ENCODE measurements at places on chromosomes 3 and 15.

GRCh38 chr3:126033051-126033745 lies 50.7 kb downstream of the SLC41A3 start:
- DNase-seq, result no peak

GRCh38 chr3:140552898-140553297 lies 125.0 kb upstream of the TRIM42 start:
- no peak for DNase-seq

GRCh38 chr3:98657457-98657856 lies 64.0 kb upstream of the CPOX start:
- DNase-seq, result no peak

GRCh38 chr15:66588537-66588936 lies 22.7 kb upstream of the LCTL start:
- DNase-seq, result no peak

DNA sequence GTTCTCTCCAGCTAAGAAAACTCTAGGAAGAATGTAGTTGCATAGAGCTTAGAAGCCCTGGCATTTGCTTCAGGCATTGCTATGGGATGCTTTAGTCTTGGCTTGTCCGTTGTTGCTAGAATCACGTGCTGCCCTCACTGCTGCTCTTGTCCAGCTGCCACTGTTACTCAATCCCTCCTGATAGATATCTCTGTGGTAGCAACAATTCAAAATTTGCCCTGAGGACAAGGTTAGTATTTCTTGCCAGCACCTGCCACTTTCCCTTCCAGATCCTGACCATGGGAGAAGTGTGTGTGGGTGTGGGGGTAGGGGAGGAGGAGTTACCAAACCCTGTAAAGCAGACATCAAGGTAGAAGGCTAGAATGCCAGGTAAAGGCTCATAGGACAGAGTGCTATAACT lies 113.8 kb downstream of the PPM1L start:
- no peak for DNase-seq

GRCh38 chr3:8911781-8912180 lies 51.5 kb downstream of the RAD18 start:
- DNase-seq, result no peak

GRCh38 chr3:188270423-188270972 lies 116.5 kb downstream of the LPP start:
- DNase-seq, result peak; percentile 58

DNA sequence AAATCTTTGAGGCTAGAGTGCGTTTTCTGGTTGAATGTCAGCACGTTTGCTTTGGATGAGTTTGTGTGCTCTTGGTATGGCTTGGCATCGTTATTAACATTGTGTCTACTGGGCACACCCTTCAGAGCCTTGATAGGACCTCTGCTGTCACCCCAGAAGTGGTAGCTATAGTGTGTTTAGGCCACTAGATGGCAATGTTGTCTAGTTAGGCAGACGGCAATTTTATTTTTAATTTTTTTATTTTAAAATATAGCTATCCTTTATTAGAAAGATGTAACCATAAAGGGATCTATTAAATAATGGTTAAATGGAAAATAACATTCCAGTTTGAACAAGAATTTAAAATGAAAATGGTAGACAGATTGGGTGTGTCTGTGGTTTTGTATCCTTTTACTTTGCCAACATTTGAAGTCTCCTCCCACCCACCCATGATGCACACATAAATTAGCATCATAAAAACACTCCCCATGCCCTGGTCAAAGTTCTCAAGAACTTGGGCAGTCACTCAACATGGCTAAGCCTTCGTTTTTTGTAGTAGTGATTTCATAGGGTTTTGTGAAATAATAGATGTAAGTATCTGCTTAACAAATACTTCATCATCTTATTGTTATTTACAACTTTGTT lies 200.7 kb downstream of the KCNH8 start:
- no peak for DNase-seq

- DNase-seq, result no peak
Observed at GRCh38 chr3:41222012-41222411, 22.7 kb downstream of the CTNNB1 start.

DNA sequence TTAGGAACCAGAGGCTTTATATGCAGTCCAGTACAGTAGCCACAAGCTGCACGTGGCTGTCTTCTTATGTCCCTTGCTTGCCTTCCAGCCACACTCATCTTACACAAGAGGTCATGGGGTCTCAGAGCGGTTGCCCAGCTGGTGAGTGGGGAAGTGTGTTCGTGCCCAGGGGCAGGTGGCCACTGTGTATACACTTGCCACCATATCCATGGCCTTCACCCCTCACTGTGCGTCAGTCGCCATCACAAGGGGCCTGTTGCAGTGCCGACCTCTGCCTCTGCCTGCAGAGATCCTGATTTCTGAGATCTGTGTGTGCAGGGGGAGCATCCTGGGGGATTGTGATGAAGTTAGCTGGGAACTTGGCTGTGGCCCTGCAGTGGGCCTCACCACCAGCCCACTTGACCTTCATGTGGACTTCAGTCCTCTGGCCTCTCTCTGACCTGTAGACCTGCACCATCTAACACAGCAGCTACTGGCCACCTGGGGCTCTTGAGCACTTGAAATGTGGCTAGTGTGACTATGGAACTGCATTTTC lies 43.1 kb upstream of the SACM1L start:
- DNase-seq, result no peak

DNA sequence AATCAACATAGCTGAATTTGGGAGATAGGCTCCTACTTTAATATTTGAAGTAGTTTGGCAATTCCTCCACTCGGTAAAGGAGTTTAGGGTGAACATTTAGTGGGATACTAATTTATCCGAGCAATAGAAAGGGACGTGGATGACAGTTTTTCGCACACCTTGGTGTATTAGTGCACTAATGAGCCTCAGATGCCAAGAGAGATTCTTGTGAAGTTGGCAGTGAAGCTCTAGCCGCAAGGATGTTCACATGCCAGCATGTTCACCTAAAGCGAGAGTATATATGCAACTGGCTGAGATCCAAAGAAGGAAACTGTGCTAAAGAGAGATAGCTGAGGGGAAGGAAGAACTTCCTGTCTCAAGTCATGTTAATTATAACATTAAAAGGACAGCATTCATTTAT lies 58.5 kb downstream of the TGFBR2 start:
- no peak for DNase-seq

DNA sequence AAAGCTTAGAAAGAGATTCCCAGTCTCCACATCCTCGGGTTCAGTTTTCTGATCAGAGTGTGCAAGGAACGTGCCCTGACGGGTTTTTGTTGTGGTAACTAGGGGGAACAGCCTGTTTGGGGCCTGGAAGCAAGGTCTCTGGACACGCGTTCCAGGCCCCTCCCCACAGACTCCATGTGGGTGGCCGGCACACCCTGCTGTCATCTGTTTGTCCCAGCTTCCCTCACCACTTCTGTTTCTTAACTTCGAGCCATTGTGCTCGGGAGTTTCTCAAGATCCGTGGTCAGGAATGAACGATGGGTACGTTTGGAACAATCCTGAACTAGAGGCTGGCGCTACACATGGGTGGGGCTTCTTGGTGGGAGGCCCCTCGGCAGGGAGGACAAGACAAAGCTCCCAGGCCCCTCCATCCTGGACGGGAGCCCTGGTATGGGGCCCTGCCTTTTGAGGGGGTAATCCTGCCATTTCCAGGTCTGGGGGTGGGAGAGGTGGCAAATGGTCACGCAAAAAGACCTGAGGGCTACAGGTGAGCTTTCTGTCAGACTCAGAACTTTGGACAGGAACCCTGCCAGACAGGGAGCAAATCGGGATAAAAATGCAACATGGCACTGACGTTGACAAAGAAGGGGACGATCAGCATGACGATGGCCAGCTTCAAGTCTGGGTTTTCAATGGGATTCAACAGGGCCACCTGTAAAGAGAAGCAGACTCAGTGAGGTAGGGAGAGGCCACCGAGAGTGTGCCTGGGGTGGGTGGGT lies 8.5 kb upstream of the MUSTN1 start:
- no peak for DNase-seq

DNA sequence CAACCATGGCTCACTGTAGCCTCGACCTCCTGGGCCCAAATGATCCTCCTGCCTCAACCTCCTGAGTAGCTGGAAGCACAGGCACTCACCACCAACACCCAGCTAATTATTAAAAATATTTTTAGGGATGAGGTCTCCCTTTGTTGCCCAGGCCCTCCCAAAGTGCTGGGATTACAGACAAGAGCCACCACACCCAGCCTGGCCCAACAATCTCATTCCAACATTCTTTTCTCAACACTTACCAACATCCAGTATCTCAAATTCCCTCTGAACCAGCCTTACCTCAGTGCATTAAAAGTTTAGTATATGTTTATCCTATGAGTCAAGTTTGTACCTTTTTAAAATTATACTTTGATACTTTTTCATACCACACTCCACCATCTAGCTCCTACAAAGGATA lies 25.0 kb downstream of the ANXA2 start:
- DNase-seq, result no peak

GRCh38 chr15:78266229-78266628 lies 1.9 kb downstream of the DNAJA4 start:
- no peak for DNase-seq

- DNase-seq, result no peak
Observed at GRCh38 chr15:100434038-100434437, 92.3 kb upstream of the ADAMTS17 start.

DNA sequence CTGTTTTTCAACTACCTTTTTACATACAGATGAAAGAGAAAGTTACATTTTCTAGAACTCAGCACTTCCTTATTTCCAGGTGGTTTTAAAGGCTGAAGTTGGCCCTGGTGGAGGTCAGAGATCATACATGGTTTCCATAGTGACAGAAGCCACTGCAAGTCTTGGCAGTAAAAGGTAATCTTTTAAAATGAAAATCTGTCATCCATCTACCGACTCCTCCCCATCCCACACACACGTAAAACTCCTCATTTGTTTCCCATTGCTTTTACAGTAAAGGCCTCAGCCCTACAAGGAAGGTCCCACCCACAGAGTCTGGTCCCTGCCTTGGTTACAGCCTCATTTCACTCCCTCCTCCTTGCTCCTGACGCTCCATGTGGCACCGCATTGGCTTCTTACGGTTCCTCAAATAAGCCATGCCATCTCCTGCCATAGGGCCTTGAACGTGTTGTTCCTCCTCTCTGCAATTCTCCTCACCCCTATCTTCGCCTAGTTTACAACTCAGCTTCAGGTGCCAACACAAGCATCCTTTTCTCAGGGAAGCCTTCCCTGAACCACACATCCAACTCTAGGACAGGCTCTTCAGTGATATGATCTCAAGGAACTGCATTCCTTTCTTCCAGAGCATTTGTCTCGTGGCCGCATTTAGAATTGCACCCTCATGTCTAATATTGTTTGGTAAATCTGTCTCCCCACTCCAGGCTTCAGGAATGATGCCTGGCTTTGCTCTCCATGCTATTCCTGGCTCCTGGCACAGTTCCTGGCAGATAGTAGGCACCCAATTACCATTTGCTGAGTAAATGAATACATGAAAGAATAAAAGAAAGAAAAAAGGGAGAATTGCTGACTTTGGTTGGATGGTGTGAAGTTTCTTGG lies 2.6 kb downstream of the CYP19A1 start:
- no peak for DNase-seq

DNA sequence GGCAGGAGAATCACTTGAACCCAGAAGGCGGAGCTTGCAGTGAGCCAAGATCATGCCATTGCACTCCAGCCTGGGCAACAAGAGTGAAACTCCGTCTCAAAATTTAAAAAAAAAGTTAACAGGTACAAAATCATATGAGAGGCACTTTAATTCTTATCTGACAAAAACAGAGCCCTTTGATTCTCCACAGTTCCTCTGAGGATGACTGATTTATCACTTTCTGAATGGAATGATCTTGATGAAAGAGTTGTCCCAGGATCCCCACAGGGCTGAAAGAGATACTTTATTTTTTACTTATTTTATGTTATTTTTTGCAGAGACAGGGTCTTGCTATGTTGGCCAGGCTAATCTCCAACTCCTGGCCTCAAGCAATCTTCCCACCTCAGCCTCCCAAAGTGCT lies 4.0 kb downstream of the LHFPL4 start:
- DNase-seq, result no peak

GRCh38 chr3:132681421-132681820 lies 21.3 kb downstream of the UBA5 start:
- DNase-seq, result no peak

- DNase-seq, result no peak
Observed at GRCh38 chr3:62559831-62560445, 186.6 kb upstream of the FEZF2 start.

DNA sequence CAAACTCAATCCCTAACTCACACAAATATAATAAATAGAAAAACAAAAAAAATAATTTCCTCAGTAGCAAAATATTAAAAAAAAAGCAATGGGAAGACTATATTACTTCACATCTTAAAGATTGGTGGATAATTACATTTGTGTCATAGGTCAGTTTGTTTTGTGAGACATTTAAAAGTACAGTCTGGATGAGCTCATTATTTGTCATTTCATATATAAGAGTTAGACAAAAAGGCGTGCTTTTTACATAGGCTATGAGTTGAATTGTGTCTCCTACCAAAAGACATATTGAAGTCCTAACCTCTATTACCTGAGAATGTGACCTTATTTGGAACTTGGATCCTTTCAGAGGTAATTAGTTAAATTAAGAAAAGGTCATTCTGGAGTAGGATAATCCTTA lies 710.1 kb upstream of the CBLB start:
- no peak for DNase-seq

- no peak for DNase-seq
Observed at GRCh38 chr15:78274994-78275393, 10.6 kb downstream of the DNAJA4 start.

DNA sequence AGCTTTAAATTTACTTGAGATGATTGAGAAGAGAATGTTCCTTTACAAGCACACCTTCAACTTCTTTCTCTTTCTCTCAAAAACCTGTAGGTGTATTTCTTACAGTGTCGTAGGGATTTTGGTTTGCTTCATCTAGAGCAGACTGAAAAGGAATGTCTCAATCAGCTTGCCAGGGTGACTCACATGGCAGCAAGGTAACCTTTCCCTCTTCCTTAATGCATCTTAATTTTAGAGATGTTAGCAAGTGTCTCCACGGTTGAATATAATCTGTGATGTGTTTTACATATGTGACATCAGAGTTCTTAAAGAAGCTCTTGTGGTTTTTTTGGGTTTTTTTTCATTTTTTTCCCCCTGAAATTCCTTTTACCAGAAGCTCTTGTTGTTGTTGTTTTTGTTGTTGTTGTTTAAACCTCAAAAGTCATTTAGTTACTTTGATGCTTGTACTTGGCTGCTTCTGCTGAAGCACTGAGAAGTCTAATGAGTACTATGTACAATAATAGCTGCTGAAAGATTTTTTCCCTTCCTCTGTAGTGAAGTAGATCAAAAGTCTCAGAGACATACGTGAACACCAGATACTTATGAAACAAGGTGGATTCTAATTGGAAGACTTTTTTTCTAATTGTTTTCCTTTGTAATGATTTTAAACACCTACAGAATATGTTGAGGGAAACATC lies 83.1 kb downstream of the RETNLB start:
- no peak for DNase-seq
